Activated CD4-positive, alpha-beta memory T cell treated with anti-CD3 and anti-CD28 coated beads for 36 hours (primary cell): ENCODE measurements at places on chromosomes 5 and 9. TPM values are rescaled to one million over a fixed set of nuclear protein-coding genes. Genes with fewer than 3 reads are reported as not detected.
A peak's percentile ranks its signal among the peaks of the same experiment; 100 is the strongest.

Gene SLCO4C1
- total RNA-seq = 0.31 TPM

- H3K4me3 ChIP-seq = no peak overlapping the region
- H3K27ac ChIP-seq = no peak overlapping the region
- H3K4me1 ChIP-seq = no peaks in the 10 kb centered on the region
Observed at GRCh38 chr9:109733690-109734089, 46.3 kb upstream of the PALM2AKAP2 start.

GRCh38 chr5:94288937-94289336, 329.5 kb downstream of the KIAA0825 start:
- no peaks in the 10 kb centered on the region for H3K27me3 ChIP-seq
- DNase-seq = no peak
- no peaks in the 10 kb centered on the region for H3K36me3 ChIP-seq

GRCh38 chr9:131094622-131095021, 1.7 kb upstream of the AIF1L start:
- H3K4me1 ChIP-seq = peaks cover 7% of the 10 kb centered on the region
- DNase-seq = no peak
- H3K27ac ChIP-seq = no peak overlapping the region
- H3K27me3 ChIP-seq = peaks cover 28% of the 10 kb centered on the region

- no peak overlapping the region for H3K4me3 ChIP-seq
- H3K36me3 ChIP-seq = peaks cover 10% of the 10 kb centered on the region
- H3K27ac ChIP-seq = no peak overlapping the region
- peaks cover 2% of the 10 kb centered on the region for H3K27me3 ChIP-seq
- DNase-seq = no peak
Observed at GRCh38 chr9:105458404-105458803, 10.6 kb downstream of the FSD1L start.

DNA sequence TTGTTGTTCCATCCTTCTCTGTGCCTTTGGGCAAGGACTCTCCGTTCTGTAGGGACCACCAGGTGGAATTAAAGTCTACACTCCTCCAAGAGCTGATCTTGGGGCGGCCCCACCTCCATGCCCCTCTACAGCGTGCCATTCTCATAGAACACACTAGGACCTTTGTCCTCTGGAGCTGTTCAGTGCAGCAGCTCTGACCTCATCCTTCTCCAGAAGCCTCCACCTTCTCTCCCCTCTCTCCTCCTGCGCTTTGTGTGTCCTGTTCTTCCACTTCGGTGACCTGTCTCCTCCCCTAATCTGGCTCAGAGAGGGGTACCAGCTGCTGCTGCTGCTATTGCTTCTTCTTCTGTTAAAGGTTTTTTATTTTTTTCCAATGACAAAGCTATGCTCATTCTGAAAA, 1.8 kb upstream of the MACROH2A1 start:
- DNase-seq = no peak
- H3K27ac ChIP-seq = no peak overlapping the region
- H3K27me3 ChIP-seq = no peaks in the 10 kb centered on the region
- peaks cover 30% of the 10 kb centered on the region for H3K4me1 ChIP-seq
- peak overlapping the region; percentile 28 for H3K4me3 ChIP-seq

- peaks cover 24% of the 10 kb centered on the region for H3K4me1 ChIP-seq
- H3K27ac ChIP-seq = peak within 1 kb of the TSS; percentile 9
- H3K4me3 ChIP-seq = no peak within 1 kb of the TSS
- peaks cover 14% of the 10 kb centered on the region for H3K36me3 ChIP-seq
Observed at GRCh38 chr5:77637998-77638762, at the start of gene OTP. OTP (minus strand) TSS chr5:77638713; CDS start chr5:77638549, 164 bp downstream.

GRCh38 chr9:78028926-78029325, 2.7 kb downstream of the GNAQ start:
- peaks cover 1% of the 10 kb centered on the region for H3K36me3 ChIP-seq
- peaks cover 54% of the 10 kb centered on the region for H3K4me1 ChIP-seq
- H3K27me3 ChIP-seq = no peaks in the 10 kb centered on the region
- DNase-seq = no peak
- H3K4me3 ChIP-seq = peak overlapping the region; percentile 98

DNA sequence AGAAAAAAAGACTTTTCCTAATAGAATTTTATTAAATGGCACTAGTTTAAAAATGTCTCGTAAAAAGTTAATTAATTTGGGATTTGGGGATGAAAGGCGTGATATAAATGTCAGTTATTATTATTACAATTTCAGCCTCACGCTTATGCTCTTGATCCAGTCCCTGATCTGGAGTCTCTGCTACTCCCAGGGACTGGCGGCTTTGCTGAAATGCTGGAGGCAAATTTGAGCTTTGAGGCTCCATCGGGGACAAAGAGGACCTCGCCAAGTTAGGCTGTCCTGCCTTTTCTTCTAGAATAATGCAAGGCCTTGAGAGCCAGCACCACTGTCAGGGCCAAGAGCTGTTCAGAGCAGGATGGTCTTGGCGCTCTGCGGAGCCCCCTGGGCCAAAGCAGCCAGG, 69.7 kb downstream of the ZNF618 start:
- H3K27ac ChIP-seq = no peak overlapping the region
- no peaks in the 10 kb centered on the region for H3K4me1 ChIP-seq
- no peak overlapping the region for H3K4me3 ChIP-seq
- H3K36me3 ChIP-seq = no peaks in the 10 kb centered on the region
- DNase-seq = no peak
- peaks cover 1% of the 10 kb centered on the region for H3K27me3 ChIP-seq

DNA sequence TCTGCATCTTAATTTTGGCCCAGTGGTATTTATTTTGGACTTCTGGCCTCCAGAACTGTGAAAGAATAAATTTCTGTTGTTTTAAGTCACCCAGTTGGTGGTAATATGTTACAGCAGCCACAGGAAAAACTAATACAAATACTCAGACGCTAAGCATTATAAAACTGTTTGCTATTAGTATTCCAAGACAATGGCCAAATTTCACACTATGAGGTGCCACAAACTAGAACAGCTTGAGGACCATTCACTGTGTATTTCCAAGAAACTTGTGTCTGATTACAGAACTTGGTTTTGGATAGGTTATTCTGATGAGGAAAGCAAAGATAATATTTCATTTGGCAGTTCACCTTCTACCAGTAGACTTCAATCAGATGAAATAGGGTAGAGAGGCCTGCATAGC, 16.3 kb upstream of the ISOC1 start:
- no peak for DNase-seq
- H3K27me3 ChIP-seq = peaks cover 14% of the 10 kb centered on the region
- no peak overlapping the region for H3K27ac ChIP-seq
- H3K4me1 ChIP-seq = no peaks in the 10 kb centered on the region
- no peaks in the 10 kb centered on the region for H3K36me3 ChIP-seq

Gene PCDHAC1
- not detected for total RNA-seq

DNA sequence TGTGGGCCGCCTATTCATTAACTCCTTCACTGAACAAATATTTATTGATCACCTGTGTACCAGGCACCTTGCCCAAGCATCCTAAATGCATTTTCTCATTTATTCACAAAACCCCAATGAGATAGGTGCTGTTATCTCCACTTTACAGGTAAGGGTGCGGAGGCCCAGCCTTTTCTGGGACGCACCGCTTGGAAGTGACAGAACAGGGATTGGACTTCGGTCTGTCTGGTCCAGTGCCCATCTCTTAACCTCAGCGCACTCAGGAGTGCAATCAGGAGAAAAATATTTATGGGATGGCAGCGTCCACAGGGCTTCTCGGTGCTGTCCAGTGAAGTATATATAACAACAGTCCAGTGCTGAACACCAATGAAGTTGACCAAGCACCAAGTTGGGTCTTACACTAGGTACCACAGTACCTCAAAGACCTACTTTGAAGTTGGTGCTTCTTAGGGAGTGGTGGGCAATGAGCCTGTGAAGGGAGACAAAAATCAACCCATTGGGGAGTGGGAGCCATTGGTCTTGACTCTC, 18.9 kb upstream of the GARNL3 start:
- H3K4me1 ChIP-seq = peaks cover 7% of the 10 kb centered on the region
- no peak overlapping the region for H3K27ac ChIP-seq
- H3K4me3 ChIP-seq = peak overlapping the region; percentile 80
- no peaks in the 10 kb centered on the region for H3K27me3 ChIP-seq
- H3K36me3 ChIP-seq = no peaks in the 10 kb centered on the region
- no peak for DNase-seq

Gene NEK6
- total RNA-seq = 18.8 TPM

DNA sequence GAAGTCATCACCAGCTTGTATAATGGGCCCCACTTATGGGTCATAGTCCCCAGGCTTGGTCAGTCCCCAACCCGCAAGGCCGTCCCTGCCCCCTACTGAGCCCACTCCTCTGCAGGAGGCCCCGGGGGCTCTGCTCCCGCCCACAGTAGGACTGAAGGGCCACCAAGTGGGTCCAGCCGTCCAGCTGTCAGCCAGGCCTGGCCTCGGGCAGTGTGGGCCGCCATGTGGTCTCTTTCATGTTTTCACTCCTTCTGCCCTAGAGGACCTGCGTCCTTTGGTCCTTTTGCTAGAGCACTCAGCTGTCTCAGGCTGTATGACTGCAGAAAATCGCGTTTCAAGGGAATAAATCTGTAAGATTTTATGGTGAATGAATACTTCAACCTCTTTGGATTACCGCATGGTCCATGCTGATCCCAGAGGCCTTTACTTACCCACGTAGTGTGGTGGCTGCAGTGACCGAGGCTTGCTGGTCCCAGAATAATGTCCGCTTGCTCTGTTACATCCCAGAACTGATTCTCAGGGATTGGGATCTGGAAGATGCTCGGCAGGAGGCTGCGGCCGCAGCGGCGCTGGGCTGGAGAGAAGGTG, 105.7 kb upstream of the FAM120A start:
- no peak overlapping the region for H3K27ac ChIP-seq
- H3K36me3 ChIP-seq = no peaks in the 10 kb centered on the region
- no peak overlapping the region for H3K4me3 ChIP-seq
- peaks cover 3% of the 10 kb centered on the region for H3K4me1 ChIP-seq
- DNase-seq = no peak

DNA sequence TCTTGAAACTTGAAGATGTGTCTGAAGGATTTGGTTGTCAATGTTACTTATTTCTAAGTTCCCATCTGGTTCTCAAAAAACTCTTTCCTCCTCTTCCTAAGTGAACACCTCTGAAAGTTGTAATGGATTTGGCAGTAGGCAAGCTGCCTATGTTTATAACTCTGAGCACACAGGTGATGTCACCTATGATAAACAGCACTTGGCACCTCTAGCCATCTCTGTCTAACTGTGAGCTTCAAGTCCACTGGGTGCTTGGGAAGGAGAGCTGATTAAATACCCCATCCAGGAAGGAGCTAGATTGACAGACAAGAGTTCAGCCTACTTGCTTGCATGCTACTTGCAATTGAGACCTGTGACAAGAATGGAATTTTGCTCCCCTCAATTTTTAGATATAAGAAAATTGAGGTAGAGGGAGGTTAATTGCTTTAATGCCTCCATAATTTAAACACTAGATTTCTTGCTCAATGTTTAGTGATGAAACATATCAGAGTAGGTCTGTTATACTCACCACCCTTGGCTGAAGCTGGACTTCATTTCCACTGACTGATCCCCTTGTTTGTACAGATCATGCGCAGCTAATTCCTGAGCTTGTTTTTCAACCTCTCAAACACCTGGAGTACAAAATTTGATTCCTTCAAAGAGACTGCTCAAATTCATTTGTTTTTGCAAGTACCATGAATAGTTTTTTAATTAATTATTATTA, 49.9 kb downstream of the PDE4D start:
- H3K4me1 ChIP-seq = no peaks in the 10 kb centered on the region
- no peak overlapping the region for H3K4me3 ChIP-seq
- H3K27ac ChIP-seq = no peak overlapping the region
- peaks cover 3% of the 10 kb centered on the region for H3K27me3 ChIP-seq
- H3K36me3 ChIP-seq = no peaks in the 10 kb centered on the region

DNA sequence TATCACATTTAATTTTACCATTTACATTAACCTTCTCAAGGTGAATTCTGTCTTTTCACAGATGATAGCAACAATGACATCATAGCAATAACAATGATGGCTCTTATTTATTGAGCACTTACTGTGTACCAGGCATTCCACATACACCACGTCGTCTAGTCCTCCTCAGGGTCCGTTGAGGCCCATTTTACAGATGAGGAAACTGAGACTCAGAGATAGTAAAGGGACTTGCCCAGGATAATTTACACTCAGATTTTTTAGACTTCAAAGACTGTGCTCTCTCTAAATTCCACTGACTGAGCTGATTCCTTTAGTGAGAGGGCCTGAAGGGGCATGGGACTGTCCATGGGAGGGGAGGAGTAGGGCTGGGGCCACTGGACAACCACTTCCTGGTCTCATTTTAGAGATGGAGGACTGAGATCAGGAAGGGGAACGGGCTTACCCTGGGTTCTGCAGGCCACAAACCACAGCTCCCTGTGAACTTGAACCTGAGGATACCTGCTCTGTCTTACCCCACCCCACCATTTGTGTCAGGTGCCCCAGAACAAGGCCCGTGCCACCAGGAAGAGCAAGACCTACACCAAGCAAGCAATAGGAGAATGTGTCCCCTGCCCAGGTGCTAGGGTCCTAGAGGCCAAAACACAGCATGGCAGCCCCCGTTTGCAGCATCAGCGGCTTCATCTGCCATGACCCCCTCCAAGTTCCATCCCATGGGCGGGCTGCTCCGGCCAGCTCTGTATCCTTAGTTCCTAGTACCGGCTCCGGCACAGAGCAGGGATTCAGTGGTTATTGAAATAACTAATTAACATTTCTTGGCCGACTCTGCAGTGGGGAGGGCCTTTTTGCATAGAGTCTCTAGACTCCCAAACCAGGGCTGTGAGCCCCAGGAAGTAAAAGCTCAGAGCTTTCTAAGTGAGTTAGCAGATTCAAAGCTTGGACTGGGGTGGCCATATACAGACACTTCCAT, 96.6 kb downstream of the RGS3 start:
- no peaks in the 10 kb centered on the region for H3K27me3 ChIP-seq
- H3K4me1 ChIP-seq = peaks cover 48% of the 10 kb centered on the region
- DNase-seq = no peak
- no peaks in the 10 kb centered on the region for H3K36me3 ChIP-seq

GRCh38 chr9:96073531-96074480, 198.3 kb downstream of the ERCC6L2 start:
- peaks cover 5% of the 10 kb centered on the region for H3K4me1 ChIP-seq
- no peak overlapping the region for H3K27ac ChIP-seq
- H3K27me3 ChIP-seq = peaks cover 10% of the 10 kb centered on the region
- no peaks in the 10 kb centered on the region for H3K36me3 ChIP-seq

Gene RUSC2
- total RNA-seq = 2.7 TPM

- no peak overlapping the region for H3K4me3 ChIP-seq
- DNase-seq = peak; percentile 27
- H3K4me1 ChIP-seq = no peaks in the 10 kb centered on the region
- H3K27ac ChIP-seq = no peak overlapping the region
Observed at GRCh38 chr5:135880278-135880677, 15.4 kb downstream of the IL9 start.

Gene PTGES
- not detected for total RNA-seq

- no peaks in the 10 kb centered on the region for H3K27me3 ChIP-seq
- no peak for DNase-seq
- H3K36me3 ChIP-seq = no peaks in the 10 kb centered on the region
- H3K4me3 ChIP-seq = no peak overlapping the region
Observed at GRCh38 chr5:87243161-87243844, 24.4 kb upstream of the RASA1 start.

Gene SLC6A18
- total RNA-seq = not detected

Gene ANKRD18A
- 8.6 TPM for total RNA-seq

DNA sequence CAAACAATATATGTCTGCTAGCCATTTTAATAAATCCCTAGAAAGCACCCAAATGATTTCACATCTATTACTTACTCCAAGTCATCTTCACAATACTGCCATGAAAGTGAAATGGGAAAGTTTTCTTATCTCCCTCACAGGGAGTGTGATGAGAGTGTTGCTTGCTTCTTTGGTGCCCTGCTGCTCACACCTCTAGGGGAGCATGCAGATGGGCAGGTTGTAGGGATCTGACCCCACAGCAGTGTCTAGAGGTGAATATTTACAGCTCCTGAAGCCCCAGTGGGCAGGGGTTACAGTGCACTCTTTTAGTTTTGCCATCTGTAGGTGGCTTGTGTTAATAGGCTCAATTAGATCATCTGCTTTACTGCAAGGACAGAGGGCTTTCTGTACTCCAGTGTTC, 173.2 kb downstream of the GABRG2 start:
- H3K27ac ChIP-seq = no peak overlapping the region
- H3K4me3 ChIP-seq = no peak overlapping the region
- H3K27me3 ChIP-seq = no peaks in the 10 kb centered on the region
- H3K36me3 ChIP-seq = no peaks in the 10 kb centered on the region
- no peaks in the 10 kb centered on the region for H3K4me1 ChIP-seq

Gene NPR3
- not detected for total RNA-seq
